ENCODE measurements at places on chromosomes 1 and 21.

DNA sequence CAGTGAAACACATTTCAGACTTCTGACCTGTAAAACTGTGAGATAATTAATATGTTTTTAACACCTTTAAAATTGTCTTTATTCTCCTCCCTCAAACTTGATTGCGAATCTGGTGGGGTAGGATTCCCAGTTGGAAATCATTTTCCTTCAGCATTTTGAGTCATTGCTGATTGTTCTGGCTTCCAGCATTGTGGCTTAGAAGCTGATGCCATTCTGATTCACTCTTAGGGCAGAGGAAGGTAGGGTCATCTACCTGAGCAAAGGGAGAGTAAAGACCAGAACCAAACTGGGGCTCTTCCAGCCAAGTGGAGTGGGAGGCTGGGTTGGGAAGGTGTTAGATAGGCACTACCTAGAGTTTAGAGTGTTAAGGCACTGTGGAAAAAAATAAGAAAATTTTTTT lies 61.2 kb downstream of the MPZL1 start:
- DNase-seq = no peak

DNA sequence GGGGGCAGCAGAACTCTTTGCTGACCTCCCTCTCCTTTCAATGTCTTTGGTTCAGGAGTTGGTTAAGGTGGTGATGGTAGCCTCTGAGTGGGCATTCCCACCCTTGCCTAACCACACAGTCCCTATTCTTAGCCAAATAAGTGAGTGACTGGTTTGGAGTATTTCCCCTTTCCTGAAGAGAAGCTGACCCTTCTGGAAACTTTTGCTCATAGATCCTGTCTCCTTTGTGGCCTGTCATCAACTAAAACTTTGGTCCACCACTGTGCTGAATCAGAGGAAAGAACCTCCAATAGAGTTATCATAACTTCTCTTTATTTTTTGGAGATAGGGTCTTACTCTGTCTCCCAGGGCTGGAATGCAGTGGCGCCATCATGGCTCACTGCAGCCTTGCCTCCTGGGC lies 31.1 kb downstream of the C1orf21 start:
- DNase-seq = no peak

DNA sequence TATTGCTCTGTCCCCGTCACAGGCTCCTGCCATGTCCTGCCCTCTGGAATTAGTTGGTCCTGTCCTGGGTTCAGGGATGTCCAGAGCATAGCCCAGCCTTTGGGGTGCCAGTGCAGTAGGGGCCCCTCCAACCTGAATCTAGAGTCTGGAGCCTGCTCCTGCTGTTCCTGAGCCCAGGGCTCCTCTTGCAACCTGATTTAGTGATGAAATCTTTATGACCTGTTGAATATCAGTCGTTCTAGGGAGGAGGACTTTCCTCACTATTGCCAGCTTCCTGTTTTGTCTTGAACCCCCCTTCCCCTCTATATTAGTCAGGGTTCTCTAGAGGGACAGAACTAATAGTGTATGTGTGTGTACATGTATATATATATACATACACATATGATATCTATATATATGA lies 42.5 kb upstream of the STUM start:
- DNase-seq = no peak

DNA sequence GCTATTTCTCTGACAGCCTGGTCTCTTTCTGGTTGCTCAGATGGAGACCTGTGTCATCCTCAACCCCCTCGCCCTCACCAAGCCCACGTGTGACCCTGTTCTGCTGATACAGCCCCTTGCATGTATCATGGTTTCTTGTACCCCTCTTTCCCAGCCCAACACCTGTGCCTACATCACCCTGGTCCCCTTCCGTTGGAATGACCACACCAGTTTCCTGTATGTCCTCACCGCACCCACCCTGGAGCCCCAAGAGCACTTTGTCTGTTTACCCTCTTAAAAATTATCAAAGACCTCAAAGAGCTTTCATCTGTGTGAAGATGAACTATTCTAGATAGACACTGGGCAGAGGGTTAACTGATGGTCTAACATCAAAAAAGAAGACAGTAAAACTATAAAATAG lies 179.5 kb downstream of the GALNT2 start:
- DNase-seq = no peak

GRCh38 chr21:35779690-35780570 lies 280.4 kb downstream of the SETD4 start:
- DNase-seq = no peak

GRCh38 chr21:15130751-15131150 lies 66.0 kb upstream of the NRIP1 start:
- DNase-seq = no peak

DNA sequence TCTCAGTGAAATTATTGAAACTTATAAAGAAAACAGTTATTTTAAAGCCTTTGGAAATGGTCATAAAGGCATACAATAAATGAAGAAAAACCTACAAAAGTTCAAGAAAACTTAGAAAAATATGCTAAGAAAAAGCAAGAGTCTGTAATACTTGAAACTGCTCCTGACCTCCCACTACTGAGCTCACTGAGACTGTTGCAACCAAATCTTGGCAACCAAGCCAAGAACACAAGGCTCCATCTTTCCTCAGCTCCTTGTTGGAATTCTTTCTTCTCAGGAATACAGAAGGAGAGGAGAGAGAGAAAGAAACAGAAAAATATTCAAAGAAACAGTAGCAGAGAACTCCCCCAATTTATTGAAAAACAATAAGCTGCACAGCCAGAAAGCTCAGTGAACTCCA lies 160.5 kb downstream of the RASAL2 start:
- DNase-seq = no peak

DNA sequence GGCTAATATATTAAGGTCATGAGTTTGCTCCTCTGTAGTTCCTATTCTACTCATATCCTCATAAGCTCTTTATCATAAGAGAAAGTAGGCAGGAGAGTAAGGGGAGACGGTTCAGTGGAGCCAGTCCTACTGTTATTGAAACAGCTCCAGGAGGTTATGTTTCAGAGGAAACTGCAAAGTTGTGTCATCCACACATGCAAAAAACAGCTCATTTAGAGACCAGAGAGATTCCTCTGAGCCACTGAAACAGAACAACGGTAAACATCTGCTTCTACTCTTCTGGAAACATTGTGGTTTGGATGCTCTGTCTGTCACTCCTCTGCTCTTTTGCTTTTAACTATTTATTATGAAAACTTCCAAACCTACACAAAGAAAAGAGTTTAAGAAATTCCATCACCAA lies 66.3 kb upstream of the PPP2R5A start:
- no peak for DNase-seq

DNA sequence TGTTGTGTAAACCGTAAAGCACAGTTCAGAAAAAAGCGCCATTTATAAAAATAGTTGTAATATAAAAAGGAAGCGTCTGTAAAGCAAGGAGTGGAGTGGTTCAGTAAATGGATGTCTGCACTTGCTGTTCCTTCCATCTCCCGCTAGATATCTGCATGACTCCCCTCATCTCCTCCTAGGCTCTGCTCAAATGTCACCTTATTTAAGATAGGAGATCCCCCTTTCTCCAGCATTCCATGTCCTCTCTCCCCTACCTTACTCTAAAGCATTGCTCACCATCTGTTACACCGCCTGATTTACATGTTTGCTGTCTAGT lies 745 bp downstream of the MUL1 start:
- DNase-seq = no peak

DNA sequence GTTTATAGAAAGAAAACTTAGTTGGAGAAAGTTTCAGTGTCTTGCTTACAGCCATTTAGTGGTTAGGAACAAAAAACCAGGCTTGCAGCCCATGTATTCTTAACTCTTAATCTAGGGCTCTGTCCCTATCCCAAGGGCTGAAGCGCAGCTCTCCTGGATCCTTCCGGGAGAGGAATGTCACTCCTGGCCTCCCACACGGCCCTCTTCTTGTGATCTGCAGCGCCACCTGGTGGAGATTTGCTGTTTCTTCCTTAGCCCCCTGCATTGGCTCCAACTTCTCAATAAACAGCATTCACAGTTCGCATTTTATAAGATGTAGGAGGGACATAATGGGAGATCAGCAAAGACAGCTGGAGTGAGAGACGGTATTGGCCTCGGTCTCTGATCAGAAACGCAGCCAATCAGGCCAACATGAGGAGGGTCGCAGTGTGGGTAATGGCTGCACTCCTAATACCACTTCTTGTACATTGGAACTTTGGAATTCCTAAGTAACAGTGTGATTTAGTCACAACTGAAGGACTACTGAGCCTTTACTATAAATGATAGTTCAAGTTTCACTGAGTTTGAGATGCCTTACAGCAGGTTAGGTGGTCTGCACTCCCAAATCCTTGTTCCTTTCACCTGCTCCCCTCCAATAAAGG lies 283.4 kb downstream of the ASTN1 start:
- DNase-seq = peak; percentile 5

- no peak for DNase-seq
These were observed 220.1 kb downstream of the COL24A1 start for GRCh38 chr1:85936470-85936869.

GRCh38 chr1:27132147-27132546 lies 22.8 kb downstream of the SLC9A1 start:
- DNase-seq = no peak

DNA sequence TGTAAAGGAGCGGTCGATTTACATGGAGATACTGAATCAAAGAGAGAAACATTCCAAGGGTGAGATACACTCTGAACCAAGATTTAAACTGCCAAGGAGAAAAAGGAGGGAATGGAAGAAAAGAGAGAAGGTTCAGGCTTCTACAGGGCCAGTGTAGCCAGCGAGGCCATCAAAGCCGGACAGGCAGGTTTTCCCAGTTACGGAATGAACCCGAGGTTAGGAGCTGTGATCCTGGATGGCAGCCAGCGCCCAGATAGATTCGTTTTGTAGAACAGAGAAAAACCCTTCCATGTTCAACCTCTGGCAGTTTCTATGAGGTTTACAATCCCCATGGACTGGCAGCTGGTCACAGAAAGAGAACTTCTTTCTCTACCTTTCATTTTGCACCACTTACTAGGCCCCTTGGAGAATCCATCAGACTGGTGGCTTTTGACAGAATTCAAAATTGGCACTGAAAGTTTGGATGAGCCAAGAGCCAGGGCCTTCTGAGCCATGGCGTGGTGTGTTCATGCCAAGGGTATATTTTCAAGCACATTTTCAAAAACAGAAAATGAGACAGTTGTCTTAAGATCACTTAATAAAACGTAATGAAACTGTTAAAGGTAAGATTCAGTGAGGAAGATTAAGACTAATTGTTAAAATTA lies 171.5 kb downstream of the RUNX1 start:
- no peak for DNase-seq

All from activated CD4-positive, alpha-beta T cell treated with anti-CD3 and anti-CD28 coated beads, Interleukin-2, amount 50 U/mL, for 24 hours (primary cell).